ENCODE measurements at places on chromosomes 3 and 15.

GRCh38 chr15:96334017-96334704, 3.7 kb downstream of the NR2F2 start:
- no peak for DNase-seq

GRCh38 chr15:38005953-38006808, 71.7 kb downstream of the TMCO5A start:
- DNase-seq: no peak

GRCh38 chr15:85071061-85071460, 89.4 kb downstream of the PDE8A start:
- no peak for DNase-seq

DNA sequence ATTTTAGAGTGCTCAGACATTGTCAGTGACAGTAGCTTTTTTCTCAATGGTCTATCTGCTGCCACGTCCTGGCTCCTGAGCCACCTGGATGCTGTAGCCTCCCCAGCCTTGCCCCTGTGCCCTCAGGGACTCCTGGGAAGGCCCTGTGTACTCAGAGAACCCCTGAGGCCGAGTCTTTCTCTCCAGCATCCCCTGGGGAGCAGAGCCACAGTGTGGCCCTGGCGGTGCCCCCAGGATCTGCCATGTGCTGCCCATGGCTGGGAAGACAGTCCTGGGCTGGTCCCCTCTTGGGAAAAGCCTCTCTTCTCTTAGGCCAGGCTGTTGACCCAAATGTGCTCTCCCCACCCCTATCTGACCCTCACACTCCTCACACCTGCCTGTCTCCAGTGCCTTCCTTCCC, 5.0 kb downstream of the MYD88 start:
- DNase-seq: no peak

DNA sequence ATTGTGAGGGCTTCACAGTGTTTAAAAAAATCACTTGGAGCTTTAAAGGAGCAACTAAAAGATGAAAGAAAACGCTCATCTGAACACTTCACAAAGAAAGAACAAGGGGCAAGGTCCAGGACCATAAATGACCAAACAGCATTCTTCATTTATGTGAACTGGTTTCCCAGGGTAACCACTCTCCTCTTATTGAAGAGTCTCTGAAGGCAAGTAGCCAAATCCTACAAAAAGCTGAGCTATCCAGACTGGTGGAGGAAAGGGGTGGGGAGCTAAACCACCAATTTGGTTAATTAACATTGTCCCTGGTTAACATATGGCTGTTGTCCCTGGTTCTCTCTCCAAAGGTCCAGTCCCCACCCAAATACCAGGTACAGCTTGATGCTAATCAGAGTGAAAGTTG, 58.1 kb downstream of the OSBPL10 start:
- DNase-seq: no peak

DNA sequence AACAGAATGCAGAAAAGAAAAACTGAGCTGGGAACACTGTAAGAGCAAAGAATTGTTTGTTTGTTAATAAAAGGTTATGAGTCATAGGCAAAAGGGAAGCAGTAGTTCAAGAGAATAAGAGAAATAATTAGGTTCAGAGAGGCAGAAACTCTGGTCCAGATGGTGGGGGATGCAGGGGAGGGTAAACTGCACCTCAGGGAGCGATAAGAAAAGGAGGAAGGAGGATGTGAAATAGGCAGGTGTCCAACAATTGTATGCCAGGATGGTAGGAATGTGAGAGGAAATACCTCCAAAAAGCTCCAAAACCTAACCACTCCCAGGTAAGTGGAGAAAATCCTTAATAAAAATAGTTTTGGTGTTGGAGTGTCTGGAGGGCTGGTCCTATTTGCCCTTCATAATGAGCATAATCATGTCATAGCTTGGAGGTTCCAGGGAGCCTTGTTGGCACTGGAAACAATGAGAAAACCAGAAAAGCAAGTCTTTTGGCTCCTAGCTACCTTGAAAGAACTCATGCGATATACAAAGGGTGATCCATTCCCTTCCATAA, 405.4 kb upstream of the TBL1XR1 start:
- no peak for DNase-seq

- peak; percentile 25 for DNase-seq
Measured at GRCh38 chr3:60542995-60543394, 708.3 kb downstream of the FHIT start.

DNA sequence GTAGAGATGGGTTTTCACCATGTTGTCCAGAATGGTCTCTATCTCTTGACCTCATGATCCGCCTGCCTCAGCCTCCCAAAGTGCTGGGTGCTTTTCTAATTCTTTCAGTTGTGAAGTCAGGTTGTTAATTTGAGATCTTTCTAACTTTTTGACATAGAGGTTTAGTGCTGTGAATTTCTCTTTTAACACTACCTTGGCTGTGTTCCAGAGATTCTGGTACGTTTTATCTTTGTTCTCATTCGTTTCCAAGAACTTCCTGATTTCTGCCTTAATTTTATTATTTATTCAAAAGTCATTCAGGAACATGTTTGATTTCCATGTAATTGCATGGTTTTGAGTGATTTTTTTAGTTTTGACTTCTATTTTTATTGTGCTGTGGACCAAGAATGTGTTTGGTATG, 63.5 kb upstream of the CCDC54 start:
- no peak for DNase-seq

DNA sequence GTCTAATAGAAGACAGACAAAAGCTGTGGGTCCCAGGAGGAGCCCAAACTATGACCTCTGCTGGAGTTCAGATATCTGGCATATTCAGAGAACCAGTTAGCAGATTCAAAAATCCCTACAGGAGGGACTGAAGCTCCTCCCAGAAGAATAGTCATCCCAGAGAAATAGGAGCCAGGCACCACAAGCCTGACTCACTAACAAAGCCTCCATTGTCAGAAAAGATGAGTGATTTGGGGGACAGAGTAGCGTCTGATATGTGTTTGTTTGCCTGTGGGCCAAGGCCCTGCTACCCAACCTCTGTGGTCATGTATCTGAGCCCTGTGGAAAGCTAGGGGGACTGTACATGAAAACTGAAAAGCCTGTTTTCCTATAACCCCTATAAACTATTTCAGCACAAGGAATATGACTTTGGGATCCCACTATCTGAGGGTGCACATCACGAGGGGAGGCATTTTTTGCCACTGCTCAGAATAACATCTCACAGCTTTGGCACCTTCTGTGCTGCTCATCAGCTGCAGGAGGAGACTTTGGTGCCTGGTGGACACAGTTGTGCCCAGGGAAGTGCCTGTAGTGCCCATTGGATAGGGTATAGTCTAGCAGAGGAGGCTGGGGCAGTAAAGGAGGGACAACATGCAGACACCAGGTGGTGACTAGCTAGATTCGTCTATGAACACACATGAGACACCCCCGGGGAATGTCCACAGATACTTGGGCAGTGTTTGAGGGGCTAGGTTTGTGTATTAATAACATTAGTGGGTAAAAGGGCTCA, 9.7 kb upstream of the LARP6 start:
- DNase-seq: peak; percentile 88
